Stomach (tissue), 19 donors: ENCODE measurements at places on chromosomes 7 and 10.

DNA sequence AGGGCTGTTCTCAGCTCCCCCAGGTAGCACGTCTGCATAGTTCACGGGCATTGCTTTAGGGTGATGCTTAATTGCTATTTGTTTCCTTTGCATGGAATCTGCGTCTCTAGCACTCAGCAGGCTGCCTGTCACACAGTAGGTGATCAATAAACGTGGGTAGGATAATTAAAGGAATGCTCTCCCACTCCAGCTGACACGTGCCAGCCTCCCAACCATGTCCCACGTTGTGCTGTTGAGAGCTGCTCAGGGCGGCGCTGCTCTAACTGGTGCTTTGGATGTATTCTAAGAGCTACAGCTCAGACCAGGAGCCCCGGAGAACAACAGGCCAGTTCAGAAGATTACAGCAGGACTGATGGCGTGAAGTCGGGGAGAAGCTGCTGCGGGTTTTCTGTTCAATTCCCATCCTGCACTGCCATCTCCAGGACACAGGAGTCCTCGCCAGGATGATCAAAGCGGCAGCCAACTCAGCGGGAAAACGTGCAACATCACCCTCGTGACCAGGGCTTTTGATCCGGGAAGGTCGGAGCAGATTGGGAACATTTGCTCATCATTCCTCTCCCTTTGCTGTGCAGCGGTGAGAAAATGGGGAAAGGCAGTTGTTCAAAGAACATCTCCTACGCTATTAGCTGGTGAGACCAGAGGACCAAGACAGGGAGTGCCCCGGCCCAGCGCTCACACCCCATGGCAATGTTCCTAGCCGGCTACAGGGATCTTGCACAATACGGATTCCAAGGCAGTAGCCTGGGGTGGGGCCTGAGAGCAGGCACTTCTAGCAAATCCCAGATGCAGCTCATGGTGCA lies 50.5 kb upstream of the FOXK1 start:
- peak; percentile 73 for DNase-seq

GRCh38 chr10:99740933-99741559 lies 9.0 kb downstream of the CUTC start:
- no peak for DNase-seq

GRCh38 chr7:1742555-1743303 lies 72.7 kb downstream of the ELFN1 start:
- peak; percentile 76 for DNase-seq

DNA sequence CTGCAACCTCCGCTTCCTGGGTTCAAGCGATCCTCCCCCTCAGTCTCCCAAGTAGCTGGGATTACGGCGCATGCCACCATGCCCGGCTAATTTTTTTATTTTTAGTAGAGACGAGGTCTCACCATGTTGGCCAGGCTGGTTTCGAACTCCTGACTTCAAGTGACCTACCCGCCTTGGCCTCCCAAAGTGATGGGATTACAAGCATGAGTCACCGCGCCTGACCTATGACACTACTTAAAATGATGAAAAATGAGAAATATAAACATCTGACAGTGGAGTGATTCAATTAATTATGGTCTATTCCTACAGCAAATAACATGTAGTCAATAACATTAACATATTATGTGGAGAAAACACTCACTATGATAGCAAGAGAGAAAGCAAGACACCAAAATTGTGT lies 2.2 kb downstream of the BRAT1 start:
- no peak for DNase-seq

GRCh38 chr7:75650681-75651080 lies 88.1 kb downstream of the HIP1 start:
- DNase-seq: peak; percentile 51
